Fibroblast of the aortic adventitia (primary cell): ENCODE measurements at places on chromosomes 1 and 21. TPM values are rescaled to one million over a fixed set of nuclear protein-coding genes. Genes with fewer than 3 reads are reported as not detected.

GRCh38 chr21:37341254-37341960, 25.2 kb upstream of the DYRK1A start:
- peak; percentile 15 for DNase-seq

Gene LAD1
- total RNA-seq: not detected in 2 replicates

GRCh38 chr1:205441716-205442050, 14.2 kb downstream of the BLACAT1 start:
- no peak for DNase-seq

GRCh38 chr1:230113593-230114236, 46.7 kb downstream of the GALNT2 start:
- DNase-seq: peak; percentile 81

DNA sequence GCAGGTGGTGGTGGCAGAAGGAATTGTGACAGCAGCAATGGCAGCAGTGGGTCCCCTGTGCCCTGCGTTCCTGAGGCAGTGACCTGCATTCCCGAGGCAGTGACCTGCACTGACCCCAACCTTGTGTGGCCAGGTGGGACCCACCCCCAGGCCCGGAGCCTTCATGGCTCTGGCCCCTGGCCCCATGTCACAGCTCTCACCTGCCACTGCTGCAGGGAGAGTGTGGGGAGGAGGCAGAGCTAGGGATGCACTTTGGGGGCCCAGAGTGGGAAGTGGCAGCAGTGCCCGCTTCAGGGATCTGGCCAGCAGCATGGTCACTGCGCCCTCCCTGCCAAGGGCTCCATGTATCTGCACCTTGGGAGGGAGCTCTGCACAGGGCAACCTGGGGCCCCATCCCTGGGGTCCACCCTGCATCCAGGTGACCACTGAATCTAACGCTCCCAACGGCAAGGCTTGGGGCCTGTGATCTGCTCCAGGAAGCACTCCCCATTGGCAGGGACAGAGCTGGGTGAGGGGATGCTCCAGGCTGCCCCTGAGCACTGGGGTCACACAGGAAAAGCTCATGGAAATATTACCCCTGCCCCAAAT, 618.6 kb downstream of the RWDD3 start:
- no peak for DNase-seq

Gene BOLA1
- 7.0 and 9.4 TPM in 2 replicates for total RNA-seq

- peak; percentile 13 for DNase-seq
Measured at GRCh38 chr1:179228783-179229213, 679 bp downstream of the ABL2 start.

DNA sequence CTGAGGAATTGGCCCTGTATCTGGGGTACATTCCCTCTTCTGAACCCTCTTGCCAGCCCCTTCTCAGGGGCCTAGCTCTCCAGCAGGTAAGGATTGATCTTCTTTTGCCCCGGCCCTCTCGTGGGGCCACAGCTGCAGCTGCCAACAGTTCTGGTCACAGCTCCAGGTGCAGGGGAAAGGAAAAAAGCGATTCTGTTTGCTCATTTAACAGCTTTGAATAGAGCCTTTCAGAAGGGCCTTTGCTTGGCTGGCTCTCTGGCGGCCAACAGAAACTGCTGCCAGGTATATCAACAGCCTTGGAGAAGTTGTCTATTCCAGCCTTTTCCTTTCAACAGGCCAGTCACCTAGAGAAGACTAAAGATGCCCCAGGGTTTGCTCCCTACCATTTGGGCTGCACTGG, 16.1 kb upstream of the FMOD start:
- DNase-seq: no peak

- DNase-seq: no peak
Measured at GRCh38 chr1:162704673-162705424, 72.6 kb downstream of the DDR2 start.

DNA sequence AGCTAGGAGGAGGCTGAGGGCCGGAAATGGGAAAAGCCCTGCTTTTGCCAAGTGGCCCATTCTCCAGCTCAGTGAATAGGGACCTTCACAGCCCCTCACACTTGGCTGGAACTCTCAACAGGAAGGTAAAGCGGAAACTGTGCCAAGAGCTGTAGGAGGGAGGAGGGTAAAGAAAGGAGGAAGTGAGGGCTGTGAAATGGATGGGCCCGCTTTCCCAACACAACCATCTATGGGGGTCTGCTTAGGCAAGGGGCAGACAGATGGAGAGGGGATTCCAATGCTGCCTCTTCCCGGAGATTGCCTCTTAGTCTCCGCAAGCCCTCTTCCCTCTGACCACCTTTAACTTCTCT, 5.2 kb downstream of the INKA2 start:
- no peak for DNase-seq
